Inflammatory macrophage treated with lipopolysaccharide for 4 hours (primary cell): ENCODE measurements at places on chromosomes 5 and 9.

GRCh38 chr9:132888151-132888550 lies 9.5 kb downstream of the SPACA9 start:
- DNase-seq = no peak

DNA sequence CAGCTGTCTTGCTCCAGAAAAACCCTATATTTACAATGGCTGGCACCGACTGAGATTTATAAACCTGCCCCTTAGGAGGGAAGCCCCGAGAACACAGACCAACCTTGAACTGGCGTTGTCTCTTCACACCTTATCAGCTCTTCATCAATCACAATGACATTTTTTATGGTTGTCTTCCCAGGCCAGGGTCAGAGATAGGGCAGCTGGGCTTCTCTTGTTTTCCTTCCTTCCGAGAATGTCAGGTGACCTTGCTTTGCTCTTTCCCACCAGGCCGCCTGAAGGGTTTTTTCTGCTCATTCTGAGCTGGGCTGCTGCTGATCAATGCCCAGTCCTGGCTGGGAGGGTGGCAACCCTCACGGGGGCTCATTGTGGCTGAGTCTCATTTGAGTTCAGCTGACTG lies 619.1 kb downstream of the CCDC171 start:
- no peak for DNase-seq

GRCh38 chr5:171615705-171616640 lies 169.6 kb upstream of the SMIM23 start:
- DNase-seq = no peak

GRCh38 chr9:128420651-128421481 lies at the start of gene CERCAM:
TSS of gene CERCAM (plus strand) at chr9:128420857. CDS start at chr9:128420878, 21 bp downstream.
- DNase-seq = peak; percentile 38

- DNase-seq = peak; percentile 30
Measured at GRCh38 chr9:4592295-4592694, 69.8 kb upstream of the PLPP6 start.

GRCh38 chr9:22103685-22104575 lies 94.8 kb upstream of the CDKN2B start:
- no peak for DNase-seq

GRCh38 chr9:38022203-38022895 lies 46.7 kb downstream of the SHB start:
- DNase-seq = no peak

GRCh38 chr9:71368157-71368556 lies 246.7 kb upstream of the TRPM3 start:
- no peak for DNase-seq

- DNase-seq = no peak
Measured at GRCh38 chr5:146796911-146797310, 81.6 kb downstream of the PPP2R2B start.

GRCh38 chr5:122880749-122881148 lies 35.3 kb downstream of the SNX24 start:
- DNase-seq = no peak

- no peak for DNase-seq
Measured at GRCh38 chr5:135599421-135600151, 20.8 kb upstream of the CXCL14 start.

GRCh38 chr5:149387982-149388381 lies 8.9 kb upstream of the IL17B start:
- DNase-seq = no peak

- DNase-seq = no peak
Measured at GRCh38 chr9:78745331-78745730, 448.4 kb downstream of the PSAT1 start.

DNA sequence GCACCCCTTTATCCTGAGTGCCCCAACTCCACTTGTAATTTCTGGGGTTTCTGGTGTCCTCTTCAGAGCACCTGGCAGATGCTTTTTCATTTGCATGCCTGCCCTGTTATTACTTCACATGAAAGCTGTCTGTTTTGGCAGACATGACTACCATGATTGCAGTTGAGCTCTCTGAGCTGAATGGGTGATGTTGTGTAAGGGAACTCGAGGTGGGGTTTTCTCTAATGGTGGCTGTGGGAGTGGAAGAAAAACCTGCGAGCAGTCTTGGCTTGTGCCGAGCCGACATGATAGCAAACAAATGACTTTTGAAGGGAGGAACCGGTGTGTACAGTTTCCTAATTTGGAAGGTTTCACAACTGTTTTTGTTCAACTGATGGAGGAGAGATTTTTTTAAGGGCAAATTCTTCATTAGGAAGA lies 196.2 kb downstream of the AOPEP start:
- DNase-seq = no peak

- DNase-seq = peak; percentile 94
Measured at GRCh38 chr5:138632900-138633489, 57.8 kb upstream of the HSPA9 start.

GRCh38 chr9:121976751-121977150 lies 116.4 kb downstream of the TTLL11 start:
- peak; percentile 64 for DNase-seq

- DNase-seq = no peak
Measured at GRCh38 chr9:22098643-22099332, 89.7 kb upstream of the CDKN2B start.

DNA sequence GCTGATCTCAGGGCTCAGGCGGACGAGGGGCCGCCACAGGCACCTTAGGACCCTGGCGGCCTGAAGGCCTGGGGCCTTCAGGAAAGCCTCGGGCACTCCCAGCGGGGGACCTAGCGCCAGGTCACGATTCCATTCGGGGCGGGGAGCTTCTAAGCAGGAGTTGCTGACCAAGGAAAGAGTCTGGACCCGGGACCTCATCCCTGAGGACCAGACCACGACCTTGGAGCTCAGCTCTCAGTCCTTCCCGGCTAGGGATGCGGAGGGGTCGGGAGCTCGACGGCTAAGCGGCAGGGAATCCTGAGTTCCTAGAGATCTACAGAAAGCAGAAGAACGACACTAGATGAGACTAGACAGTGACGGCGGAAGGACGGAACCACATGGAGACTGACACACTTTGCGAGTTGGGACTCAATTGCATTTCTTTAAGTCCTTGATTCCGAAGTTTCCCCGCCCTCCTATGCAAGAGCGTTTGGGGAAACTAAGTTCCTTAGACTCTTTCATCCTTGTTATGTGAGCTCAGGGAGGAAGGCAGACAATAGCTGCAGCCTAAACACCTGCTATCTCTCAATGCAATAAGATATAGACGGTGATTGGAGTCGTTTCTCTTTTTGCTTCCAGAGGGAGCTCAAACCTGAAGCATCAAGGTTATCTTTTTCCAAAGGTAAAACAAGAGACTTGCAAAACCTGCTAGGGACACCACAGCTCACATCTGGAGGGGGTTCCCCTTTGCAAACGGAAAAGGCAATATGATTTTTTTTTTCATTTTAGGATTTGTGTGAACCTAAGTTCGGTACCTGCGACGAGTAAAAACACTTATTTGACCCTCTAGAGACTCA lies 9.7 kb downstream of the NR2F1-AS1 start:
- DNase-seq = no peak

DNA sequence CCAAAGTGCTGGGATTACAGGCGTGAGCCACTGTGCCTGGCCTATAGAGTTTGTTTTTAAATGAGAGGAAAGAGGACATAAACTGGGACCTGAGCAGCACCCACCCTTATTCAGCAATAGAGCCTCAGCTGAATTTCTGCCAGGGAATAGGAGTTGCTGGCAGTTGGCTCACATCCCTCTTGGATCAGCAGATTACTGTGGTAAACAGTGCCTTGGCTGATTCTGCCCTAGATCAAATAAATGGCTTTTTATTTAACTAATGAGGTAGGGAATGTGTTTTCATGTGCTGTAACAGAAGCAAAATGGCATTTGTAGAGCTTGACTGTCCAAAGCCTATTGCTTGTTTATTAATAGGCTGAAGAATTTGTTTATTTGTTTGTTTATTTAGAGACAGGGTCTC lies 2.1 kb downstream of the ARHGEF37 start:
- DNase-seq = no peak

DNA sequence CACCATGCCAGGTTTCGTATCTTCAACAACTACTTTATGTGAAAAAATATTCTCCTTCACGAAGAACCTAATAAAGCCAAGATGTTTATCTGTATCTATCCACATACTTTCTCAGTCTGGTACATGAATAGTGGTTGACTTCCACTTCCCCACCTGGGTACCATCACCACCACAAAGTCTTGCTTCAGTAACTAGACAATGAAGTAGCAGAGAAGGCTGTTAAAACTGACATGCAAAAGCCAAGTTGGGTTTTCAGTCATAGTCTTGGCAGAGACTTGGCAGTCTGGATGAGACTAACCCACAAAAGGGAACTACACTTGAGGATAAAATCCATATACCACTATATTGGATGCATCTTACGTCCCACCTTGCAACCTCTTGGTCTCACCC lies 5.0 kb downstream of the P4HA2 start:
- DNase-seq = no peak

DNA sequence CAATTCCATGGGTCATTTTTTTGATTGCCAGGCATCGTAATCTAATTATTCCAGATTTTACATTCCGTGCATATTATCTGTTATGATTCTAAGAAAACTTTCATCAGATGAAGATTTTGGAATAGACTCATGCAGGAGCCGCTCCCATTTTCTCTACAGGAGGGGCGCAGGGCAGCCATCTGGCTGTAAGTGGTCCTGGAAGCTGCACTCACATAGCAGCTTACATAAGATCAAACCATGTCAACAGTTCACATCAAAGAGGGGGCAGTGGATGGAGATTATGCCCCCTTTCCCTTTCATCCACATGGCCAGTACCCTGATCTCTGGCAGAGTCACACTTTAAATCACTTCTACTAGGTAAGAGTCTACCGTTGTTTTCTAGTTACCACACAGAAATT lies 73.3 kb upstream of the PCA3 start:
- DNase-seq = no peak

DNA sequence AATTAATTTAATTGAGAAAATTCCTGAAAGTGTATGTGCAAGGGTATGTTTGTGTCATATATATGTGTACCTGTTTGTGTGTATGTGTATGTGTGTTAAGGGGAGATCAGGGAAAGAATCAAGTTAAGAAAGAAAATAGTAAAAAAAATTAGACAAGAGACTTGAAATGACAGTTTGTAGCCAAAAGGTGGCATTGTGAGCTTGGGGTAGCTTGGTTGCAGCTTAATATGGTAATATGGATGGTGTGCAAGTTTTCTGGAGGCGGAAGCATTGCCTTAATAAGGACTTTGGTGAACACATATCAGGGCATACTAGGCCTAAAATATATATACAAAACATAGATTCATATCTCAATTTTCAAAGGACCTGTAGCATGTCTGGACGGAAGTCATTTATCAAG lies 129.9 kb downstream of the INSYN2B start:
- no peak for DNase-seq

- no peak for DNase-seq
Measured at GRCh38 chr9:135584934-135585333, 23.4 kb downstream of the PAEP start.

GRCh38 chr9:136051837-136052471 lies 43.1 kb downstream of the NACC2 start:
- peak; percentile 82 for DNase-seq

GRCh38 chr9:134293611-134294152 lies 32.6 kb upstream of the RXRA start:
- DNase-seq = peak; percentile 22

DNA sequence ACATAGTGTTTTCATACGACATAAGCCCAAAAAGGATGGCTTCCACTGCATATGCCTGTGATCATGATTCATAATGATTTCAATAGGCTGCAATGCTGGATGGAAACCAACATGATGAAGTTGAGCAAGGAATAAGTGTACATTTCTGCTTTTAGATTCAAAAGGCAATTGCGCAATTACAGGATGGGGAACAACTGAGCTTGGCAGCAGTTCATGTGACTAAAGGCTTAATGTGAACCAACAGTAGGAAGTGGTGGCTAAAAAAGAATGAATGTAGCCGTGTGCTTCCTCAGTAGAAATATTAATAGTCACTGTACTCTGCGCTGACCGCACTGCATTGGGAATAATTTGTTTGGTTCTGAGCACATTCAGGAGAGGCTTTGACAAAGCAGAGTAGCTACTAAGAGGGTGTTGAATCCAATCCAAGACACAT lies 51.2 kb downstream of the SLC1A3 start:
- DNase-seq = peak; percentile 100

- DNase-seq = no peak
Measured at GRCh38 chr9:124795881-124796431, 19.0 kb downstream of the OLFML2A start.

- no peak for DNase-seq
Measured at GRCh38 chr9:111896942-111897600, 457 bp downstream of the UGCG start.

GRCh38 chr9:129178568-129179382 lies 714 bp upstream of the IER5L start:
- DNase-seq = no peak

- no peak for DNase-seq
Measured at GRCh38 chr9:113587471-113588031, 124.0 kb downstream of the RGS3 start.

DNA sequence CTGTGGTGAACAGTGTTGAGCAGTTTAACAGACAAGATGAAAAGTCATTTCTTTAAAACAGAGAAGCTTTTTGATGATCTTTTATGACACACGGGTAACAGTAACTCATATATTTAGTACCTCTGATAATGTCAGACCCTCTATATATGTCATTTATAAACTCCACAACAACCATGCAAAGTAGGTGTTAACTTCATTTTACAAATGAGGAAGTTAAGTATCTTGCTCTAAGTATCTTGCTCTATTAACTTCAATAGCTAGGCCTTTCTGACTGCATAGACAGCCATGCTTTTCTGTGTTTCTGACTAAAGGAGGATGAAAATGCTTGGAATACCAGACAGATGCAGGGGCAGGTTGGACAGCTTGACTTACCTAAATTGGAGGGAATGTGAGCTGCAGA lies 1.8 kb downstream of the NUDT2 start:
- DNase-seq = peak; percentile 30

GRCh38 chr5:142012186-142012785 lies 541 bp downstream of the GNPDA1 start:
- DNase-seq = peak; percentile 61

DNA sequence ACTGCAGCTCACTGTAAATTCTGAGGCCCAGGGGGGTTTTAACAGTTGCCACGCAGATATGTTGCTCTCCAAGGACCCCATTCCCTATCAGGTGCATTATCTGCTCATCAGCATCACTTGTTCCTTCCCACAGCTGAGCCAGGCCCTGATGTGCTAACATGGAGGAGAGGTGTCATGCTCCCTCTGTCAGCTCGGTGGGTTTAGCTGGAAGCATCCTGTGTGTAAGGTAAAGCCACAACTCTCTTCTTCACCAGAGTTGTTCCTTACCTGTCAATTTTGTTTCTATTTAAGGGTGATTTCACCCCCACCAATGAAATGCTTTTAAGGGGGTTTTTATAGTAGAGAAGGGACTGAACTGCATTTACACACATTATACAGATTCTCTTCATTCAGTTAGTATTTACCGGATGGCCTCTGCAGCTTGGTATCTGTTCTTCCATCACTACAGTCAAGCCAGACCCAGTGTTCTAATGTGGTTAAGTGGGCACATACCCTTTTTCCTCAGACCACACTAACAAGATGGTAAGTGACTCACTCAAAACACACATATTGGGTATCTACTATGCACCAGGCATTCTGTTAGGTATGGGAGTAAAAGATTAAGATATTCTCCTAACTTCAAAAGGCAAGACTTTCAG lies 205.4 kb downstream of the DCP2 start:
- no peak for DNase-seq

DNA sequence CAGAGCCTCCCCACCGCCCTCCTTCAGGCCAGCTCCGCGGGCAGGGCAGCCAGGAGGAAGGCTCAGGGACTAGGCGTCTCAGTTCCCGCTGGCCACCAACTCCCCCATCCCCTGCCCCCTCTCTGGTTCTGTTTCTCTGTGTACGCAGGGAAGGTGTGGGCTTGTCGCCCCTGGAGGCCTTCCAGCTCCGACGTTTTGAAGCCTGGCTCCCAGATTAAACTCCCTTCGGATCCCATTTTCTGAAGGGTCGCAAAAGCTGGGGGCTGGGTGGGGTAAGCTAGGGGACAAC lies 346 bp downstream of the ATOX1 start:
- DNase-seq = no peak

- no peak for DNase-seq
Measured at GRCh38 chr9:95090871-95091577, 226.5 kb downstream of the FANCC start.
